ENCODE measurements at places on chromosomes 16 and 17.

GRCh38 chr17:42679492-42680330, 1.9 kb downstream of the CCR10 start:
- DNase-seq = no peak

- DNase-seq = peak; percentile 6
These were observed 6.7 kb downstream of the SPACA3 start for GRCh38 chr17:32998111-32998886.

- DNase-seq = peak; percentile 28
These were observed 62.2 kb downstream of the UTP18 start for GRCh38 chr17:51322390-51323029.

- no peak for DNase-seq
These were observed 340.4 kb upstream of the ASIC2 start for GRCh38 chr17:33633446-33633845.

DNA sequence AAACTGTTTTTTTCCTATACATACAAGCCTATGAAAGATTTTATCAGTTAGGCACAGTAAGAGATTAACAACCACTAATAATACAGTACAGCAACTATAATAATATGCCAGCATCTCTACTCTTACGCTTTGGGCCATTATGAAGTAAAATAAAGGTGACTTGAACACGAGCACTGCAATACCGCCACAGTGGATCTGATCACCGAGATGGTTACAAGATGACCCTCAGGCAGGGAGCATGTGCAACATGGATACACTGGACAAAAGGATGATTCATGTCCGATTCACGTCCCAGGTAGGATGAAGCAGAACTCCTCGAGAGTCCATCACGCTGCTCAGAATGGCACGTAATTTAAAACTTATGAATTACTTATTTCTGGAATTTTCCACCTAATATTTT, 10.5 kb downstream of the PELP1 start:
- DNase-seq = no peak

GRCh38 chr17:40018211-40019121, 3.2 kb downstream of the CSF3 start:
- DNase-seq = no peak

GRCh38 chr16:15699819-15700218, 49.8 kb downstream of the NDE1 start:
- no peak for DNase-seq

GRCh38 chr16:89583895-89584644, 8.5 kb downstream of the CPNE7 start:
- no peak for DNase-seq

GRCh38 chr17:17835415-17836249, 1.2 kb downstream of the SREBF1 start:
- no peak for DNase-seq

DNA sequence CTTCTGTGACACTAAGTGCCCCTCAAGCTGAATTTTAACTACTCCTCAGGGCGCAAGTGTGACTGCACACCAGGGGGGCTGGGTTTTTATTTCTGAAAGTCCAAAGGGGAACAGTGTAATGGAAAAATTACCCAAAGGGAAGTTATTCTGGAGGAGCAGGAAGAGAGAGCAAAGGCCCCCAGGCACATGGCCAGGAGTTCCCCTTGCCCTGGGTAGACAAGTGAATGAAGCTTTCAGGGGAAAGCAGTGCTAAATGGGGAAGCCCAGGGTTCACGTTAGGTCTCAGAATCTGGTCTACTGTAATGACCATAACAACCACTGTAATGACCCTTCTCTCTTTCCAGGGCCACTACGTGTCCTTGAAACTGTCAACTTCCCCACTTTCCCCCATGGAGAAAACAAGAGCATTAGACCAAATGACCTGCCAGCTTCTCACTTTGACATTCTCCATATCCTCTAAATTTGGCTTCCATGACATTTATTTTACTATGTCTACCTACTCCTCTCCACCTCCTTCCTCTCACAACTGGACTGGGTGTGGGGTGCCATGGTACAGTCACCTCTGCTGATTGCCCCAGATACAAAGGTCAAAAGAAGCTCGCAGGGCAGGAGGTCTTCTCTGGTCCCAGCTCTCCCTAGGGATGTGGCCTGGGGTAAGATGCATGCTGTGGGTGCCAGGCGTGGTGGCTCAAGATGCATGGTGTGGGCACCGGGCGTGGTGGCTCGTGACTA, 34.1 kb upstream of the MMP2 start:
- DNase-seq = no peak

- no peak for DNase-seq
These were observed 95.1 kb downstream of the TBC1D16 start for GRCh38 chr17:79940459-79941087.

GRCh38 chr17:7633093-7633492, 3.2 kb downstream of the SHBG start:
- DNase-seq = no peak

DNA sequence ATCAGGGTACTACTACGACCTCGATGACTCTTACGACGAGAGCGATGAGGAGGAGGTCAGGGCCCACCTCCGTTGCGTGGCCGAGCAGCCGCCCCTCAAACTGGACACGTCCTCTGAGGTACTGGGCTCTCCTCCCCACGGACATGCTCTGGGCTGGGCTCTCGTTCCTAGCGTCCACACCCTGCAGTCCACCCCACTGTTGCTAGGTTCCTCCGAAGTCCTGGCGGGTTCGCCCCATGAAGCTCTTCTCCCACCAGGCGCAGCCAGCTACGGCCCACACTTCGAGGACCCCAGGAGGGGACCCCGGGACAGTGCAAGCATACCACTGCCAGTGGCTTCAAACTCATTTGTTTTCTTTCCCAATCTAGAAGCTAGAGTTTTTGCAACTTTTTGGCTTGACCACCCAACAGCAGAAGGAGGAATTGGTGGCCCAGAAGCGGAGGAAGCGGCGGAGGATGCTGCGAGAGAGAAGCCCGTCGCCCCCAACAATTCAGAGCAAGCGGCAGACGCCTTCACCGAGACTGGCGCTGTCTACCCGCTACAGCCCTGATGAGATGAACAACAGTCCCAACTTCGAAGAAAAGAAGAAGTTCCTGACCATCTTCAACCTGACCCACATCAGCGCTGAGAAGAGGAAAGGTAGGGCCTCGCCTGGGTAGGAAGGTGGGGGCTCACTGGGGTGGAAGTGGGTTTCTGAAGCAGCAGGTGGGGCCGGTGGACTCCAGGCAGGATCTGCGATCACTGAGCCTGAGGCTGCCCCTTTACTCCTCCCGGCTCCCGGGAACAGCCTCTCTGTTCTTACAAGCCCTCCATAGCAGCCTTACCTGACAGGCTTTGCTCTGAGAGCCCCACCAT, 25.6 kb downstream of the GINS2 start:
- DNase-seq = no peak

DNA sequence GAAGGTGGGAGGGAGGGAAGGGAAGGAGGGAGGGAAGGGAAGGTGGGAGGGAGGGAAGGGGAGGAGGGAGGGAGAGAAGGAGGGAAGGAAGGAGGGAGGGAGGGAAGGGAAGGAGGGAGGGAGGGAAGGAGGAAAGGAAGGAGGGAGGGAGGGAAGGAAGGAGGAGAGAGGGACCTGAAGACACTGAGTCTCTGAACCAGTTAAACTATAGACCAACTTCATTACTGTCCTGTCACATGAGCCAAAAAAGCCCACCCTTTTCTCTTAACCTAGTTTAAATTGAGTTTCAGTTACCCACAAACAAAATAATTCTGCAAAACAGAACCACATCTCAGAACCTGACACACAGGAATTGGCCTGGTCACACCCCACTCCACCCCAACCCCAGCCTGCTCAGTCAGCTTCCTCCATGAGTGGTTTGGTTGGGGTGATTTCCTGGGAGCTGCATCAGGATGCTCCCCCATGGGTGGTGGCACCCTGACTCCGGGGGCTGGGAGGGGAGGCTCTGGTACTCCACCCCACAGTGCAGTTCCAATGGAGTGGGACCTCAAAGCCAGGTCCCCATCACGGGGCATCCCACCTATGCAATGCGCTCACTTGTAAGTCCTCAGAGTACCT, 4.7 kb upstream of the PRR29 start:
- no peak for DNase-seq

DNA sequence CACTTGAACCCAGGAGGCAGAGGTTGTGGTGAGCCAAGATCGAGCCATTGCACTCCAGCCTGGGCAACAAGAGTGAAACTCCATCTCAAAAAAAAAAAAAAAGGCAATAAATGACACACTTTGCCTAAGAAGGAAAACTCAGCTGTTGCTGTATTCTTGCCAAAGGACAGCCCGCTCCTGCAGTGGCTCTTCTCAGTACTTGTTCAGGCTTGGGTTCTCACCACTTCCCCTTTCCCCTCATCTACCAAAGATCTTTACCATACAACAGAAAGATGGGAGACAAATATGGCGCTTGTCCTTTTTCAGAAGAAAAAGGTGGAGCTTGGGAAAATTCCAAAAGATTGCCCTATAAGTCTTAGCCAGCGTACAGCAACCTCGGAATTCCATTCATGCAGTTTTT, 58.5 kb downstream of the MYH13 start:
- DNase-seq = no peak

- DNase-seq = no peak
These were observed 17.2 kb upstream of the NUDT16L1 start for GRCh38 chr16:4675864-4676786.

GRCh38 chr16:57268804-57269800, 15.4 kb downstream of the PLLP start:
- no peak for DNase-seq

DNA sequence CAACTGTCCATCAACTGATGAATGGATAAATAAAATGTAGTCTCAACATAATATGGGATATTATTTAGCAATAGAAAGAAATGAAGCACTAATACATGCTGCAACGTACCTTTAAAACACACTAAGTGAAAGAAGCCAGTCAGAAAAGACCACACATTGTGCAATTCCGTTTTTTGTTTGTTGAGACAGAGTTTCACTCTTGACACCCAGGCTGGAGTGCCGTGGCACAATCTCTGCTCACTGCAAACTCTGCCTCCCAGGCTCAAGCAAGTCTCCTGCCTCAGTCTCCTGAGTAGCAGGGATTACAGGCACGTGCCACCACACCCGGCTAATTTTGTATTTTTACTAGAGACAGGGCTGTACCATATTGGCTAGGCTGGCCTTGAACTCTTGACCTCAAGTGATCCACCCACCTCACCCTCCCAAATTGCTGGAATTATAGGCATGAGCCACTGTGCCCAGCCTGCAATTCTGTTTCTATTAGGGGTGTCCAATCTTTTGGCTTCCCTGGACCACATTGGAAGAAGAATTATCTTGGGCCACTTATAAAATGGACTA, 40.1 kb downstream of the SCNN1B start:
- no peak for DNase-seq

GRCh38 chr16:67672739-67673662, 6.4 kb downstream of the C16orf86 start:
- DNase-seq = peak; percentile 35

- no peak for DNase-seq
These were observed 152.5 kb downstream of the XYLT1 start for GRCh38 chr16:17318238-17318637.

DNA sequence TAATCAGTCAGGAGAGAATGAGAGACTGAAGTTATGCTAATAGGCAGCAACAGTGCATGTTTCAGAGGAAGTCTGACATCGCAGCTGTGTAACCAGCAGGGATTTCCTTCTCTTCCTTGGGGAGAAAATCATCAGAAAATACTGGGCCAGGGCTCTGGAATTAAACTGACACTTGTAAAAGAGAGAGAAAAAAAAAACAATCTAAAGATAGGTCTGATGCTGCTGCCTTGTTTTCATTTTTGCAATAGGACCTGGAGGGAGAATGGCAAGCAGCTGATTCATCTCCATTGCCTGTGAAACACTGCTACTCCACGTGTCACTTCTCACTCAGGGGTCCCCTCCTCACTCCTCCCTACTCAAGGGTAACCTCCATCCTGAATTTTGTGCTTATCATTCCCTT, 17.7 kb upstream of the CORO6 start:
- DNase-seq = no peak

DNA sequence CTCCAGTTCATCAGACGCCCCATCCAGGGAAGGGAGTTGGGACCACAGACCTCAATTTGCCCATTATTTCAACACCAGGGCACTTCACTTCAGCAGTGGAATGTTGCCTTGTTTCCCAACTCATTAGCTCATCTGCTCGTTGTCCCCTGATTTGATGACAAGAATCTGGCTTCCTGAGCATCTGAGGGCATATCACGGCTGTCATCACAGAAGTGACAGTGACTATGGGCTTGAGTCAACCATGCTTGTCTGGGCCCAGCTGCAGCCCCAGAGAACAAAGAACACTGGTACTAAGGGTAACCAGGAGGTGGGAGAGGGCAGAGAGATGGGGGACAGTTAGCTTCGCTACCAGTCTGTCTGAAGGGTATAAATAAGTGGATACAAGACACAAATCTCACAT, 266.0 kb upstream of the SDK2 start:
- no peak for DNase-seq

- no peak for DNase-seq
These were observed 7.4 kb downstream of the MAP2K3 start for GRCh38 chr17:21291862-21292261.

- DNase-seq = no peak
These were observed 123.0 kb upstream of the CACNG5 start for GRCh38 chr17:66711881-66712321.

- DNase-seq = no peak
These were observed 41.1 kb downstream of the FTO start for GRCh38 chr16:53745086-53745485.

DNA sequence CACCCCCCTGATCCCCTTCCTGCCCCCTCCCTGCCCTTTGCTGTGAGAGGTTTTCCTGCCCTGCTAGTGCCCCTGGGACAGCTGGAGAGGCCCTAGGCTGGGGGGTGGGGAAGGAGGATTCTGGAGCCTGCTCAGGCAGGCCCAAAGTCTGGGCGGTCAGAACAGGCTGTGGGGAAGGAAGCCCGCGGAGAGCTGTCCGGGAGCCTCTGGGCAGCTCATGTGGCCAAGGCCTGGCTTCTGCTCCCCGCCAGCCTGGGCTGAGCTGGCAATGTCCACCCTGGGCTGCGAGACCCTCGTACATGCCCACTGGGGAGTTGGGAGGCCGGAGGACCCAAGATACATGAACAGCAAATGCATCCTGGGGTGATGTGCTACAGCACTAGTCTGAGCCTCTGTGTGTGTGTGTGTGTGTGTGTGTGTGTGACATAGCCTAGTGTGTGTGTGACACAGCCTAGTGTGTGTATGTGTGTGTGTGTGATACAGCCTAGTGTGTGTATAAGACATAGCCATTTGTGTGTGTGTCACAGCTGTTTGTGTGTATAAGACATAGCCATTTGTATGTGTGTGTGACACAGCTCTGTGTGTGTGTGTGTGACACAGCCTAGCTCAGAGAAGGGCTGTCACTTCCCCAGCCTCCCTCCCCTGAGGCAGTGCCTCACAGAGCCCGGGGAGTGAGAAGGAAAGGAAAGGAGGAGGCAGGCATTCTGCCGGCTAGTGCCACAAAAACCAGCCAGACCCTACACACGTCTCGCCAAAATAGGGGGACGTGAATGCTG, 201.4 kb upstream of the CIBAR2 start:
- DNase-seq = no peak

- DNase-seq = no peak
These were observed 26.7 kb downstream of the CDK12 start for GRCh38 chr17:39487946-39488345.

GRCh38 chr17:59346876-59347407, 15.5 kb downstream of the YPEL2 start:
- DNase-seq = no peak
